ENCODE measurements at places on chromosomes 11 and 22. TPM values are rescaled to one million over a fixed set of nuclear protein-coding genes. Genes with fewer than 3 reads are reported as not detected.

DNA sequence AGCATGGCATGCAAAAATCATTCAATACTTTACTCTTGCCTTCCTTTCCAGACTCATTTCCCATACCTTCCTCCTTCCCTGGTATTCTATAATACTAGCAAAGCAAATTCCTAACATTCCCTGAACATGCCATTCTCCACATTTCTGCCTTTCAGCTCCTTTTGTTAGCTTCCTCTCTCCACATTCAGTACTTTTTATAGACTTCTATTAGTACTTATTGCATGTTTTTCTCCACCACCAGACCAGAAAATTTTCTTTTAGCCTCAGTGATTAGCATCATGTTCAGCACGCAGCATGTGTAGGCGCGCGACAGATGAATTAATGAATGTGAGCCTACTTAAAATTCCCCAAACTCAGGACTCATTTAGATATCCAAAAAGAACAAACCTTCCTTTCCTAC, 935.3 kb downstream of the DLG2 start:
- no peak for DNase-seq

- no peak for DNase-seq
Observed at GRCh38 chr11:114988644-114989043, 310.3 kb downstream of the NXPE2 start.

GRCh38 chr11:46307785-46308341, 30.4 kb downstream of the CREB3L1 start:
- DNase-seq, result no peak

GRCh38 chr11:134882141-134882540, 470.1 kb upstream of the B3GAT1 start:
- no peak for DNase-seq

GRCh38 chr22:29635734-29636357, 32.4 kb downstream of the NF2 start:
- DNase-seq, result no peak

DNA sequence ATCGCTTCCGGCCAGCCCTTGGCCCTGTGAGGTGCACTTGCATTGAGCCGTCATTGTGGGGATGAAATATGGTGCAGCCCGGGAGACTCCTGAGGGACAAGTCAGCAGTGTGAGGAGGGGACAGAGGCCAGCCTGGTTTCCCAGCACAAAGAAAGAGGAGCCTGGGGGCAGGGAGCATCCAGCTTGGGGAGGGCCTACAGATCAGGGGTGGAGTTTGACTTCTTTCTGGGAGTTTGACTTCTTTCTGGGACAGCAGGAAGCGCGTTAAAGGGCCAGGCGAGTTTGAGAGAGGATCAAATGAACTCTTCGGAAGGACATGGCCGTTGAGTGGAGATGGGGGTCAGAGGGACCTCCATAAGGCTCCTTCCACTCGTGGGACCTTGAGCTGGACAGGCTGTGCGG, 91.9 kb downstream of the LRRC32 start:
- no peak for DNase-seq

GRCh38 chr22:21082248-21082647, 36.5 kb downstream of the LRRC74B start:
- no peak for DNase-seq

GRCh38 chr22:25282671-25283561, 63.5 kb downstream of the CRYBB2 start:
- DNase-seq, result no peak

- DNase-seq, result no peak
Observed at GRCh38 chr11:44885919-44886789, 64.5 kb downstream of the TP53I11 start.

DNA sequence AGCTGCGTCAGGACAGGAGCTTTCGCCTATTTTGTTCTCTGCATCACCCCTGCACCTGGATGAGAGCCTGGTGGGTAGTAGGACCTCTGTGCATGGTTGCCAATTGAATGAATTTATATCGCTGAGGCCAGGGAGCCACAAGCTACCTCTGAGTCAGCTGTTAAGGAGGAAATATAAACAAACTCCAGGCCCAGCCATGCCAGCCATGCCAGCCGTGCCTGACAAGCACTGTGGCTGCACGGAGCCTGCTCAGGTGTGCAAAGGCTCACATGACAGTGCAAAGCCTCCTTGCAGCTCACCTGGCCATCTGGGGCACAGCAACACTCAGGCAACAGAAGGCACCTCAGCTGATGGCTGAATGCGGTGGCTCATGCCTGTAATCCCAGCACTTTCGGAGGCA, 33.7 kb upstream of the LINC01488 start:
- DNase-seq, result no peak

GRCh38 chr11:64570341-64570740, 20.7 kb upstream of the SLC22A12 start:
- no peak for DNase-seq

GRCh38 chr11:133902506-133902905, 54.3 kb downstream of the IGSF9B start:
- no peak for DNase-seq

DNA sequence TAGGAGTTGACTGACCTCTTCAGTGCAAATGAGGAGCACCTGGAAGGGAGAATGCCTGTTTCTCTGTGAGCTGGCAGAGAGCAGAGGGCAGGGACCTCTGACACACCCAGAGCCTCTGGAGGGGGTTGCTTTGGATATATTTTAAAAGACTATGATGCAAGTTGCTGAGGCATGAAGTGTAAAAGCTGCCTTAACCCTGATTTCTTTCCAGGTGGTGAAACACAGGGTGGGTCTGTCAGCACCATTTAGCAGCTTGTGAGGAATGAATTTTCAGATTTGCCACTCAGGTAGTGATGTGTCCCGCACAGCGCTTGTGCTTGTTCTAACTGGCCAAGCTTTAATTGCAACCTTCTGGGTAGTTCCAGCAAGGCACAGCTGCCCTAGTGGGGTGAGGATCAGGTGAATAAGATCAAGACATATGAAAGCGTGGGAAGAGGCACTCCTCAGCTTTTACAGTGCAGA, 90.2 kb downstream of the SWAP70 start:
- DNase-seq, result no peak

DNA sequence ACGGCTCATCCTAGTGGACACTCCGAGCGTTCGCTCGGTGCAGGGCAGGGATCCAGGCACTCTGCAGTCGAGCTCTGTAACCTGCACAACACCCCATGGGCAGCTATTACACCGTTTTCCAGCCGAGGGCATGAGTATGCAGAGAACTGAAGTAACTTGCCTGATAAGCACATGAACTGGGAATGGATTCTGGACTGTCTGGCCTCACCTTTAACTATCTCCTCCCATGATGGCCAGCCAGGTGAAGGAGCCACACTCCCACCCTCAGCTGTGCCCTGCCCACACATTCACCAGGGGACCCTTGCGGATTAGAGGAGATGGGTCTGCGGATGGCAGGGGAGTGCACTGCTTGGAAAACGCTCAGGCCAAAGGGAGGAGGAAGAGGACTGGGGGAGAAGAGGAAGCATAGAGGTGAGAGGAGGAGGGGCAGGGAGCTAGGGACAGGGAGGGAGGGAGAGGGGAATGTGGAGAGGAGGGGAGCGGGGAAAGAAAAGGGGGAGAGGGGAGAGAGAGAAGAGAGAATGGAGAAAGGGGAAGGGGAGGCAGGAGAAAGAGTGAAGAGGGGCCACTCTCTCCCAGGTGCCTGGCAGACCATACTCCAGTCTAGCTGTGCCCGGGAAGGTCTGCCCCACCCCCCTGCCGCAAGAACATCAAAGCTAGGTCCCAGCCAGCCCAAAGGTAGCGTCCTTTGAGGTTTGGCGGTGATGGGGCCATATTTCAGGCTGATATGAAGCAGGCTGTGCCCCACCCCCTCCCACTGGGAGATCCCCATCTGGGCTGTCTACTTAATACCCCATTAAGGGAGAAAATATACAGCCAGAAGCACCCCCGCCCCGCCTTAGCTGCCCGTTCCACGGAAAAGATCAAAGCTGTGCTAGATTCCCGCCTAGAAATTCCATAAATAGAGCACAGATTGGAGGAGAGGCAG, 33.2 kb upstream of the TCF20 start:
- DNase-seq, result no peak

GRCh38 chr22:40853961-40854360, 2.5 kb downstream of the ST13 start:
- DNase-seq, result no peak

- DNase-seq, result no peak
Observed at GRCh38 chr11:1767399-1768140, 3.8 kb upstream of the CTSD start.

DNA sequence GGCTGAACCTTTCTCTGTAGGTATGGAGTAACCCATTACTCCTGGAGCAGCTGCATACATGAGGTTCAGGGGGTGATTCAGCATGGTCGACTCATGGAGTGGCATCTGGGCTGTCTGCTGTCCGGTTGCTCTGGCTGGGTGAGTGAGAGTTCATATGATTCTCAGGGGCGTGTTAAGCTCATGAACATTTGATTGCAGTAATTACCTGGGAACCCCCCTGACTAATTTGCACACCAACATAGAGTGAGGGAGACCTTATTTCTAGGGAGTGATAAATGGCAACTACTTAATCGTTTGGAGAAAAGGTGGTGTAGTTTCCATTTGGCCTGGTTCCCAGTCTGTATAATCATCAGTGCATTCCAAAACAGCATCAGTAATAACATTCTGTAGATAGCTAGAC, 661.9 kb downstream of the ETS1 start:
- DNase-seq, result no peak

DNA sequence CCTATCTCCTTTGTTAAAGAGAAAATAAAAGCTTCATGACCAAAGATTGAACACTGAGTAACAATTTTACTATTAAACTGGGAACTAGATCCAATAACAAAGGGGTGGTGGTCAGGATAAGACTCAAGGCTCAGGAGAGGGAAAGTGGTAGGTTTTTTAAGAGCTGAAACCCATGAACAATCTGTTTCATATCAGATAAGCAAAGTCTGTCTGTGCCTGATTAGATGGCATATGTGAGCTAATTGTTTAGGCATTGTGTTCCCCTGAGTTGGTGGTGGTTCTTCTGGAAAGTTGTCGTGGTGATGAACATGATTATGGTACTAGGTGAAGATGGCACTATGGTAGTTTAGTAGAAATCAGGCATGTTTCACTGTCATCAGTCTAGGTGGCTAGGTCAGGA, 24.4 kb downstream of the USP47 start:
- no peak for DNase-seq

DNA sequence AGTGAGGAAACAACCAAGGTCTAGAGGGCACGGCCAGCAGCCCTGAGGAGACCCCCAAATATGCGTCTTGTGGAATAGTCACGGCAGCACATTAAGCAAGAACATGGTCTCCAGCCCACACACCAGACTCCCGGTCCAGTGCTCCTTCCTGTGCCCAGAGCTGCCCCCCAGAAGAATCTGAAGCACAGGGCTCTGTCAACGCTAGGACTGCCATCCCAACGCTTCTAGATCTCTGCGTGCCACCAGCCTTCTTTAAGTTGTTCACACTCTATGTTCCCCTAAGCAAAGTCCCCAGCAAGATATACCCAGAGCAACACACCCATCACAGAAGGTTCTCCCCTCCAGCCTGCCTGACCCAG, 3.5 kb upstream of the SEC14L2 start:
- no peak for DNase-seq

DNA sequence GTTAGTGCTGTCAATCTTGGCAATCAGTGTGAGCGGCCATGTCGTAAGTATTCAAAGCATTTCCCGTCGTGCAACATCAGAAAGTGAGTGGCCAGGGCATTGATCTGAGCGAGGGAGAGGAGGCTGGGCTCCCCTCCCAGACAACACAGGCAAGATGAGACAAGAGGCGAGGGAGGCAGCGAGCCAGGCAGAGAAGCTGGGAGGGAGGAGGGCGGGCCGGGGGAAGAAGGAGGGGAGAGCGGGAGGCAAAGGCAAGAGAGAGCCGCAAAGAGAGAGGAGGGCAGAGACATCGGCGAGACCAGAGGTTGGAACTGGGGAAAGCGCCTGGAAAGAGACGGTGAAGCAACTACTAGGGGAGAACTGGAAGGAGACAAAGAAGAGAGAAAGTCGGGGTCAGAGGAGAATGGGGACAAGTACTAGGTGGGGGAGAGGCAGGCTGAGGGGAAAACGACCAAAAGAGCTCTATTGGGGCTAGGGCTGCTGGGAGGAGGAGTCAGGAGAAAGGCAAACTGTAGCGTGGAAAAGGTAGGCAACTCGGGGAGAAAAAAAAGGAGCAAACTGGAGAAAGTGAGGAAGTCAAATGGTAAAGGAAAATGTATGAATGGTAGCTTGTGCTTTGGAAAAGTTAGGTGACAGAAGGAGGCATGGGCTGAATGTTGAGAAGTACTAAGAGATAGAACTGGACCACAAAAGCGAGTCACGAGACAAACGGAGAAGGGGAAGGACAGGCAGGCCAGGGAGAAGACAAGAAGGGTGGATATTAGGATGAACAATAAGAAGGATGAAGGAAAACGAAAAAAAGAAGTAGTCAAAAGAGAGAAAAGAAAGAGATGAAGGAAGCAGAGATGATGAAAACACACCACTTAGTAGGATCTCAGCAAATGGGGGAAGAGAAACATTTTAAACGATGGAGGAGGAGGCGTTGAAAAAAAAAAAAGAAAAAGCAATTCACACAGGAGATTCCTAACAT, 130.5 kb upstream of the C11orf58 start:
- no peak for DNase-seq

GRCh38 chr11:133895061-133895479, 49.8 kb upstream of the SPATA19 start:
- no peak for DNase-seq

DNA sequence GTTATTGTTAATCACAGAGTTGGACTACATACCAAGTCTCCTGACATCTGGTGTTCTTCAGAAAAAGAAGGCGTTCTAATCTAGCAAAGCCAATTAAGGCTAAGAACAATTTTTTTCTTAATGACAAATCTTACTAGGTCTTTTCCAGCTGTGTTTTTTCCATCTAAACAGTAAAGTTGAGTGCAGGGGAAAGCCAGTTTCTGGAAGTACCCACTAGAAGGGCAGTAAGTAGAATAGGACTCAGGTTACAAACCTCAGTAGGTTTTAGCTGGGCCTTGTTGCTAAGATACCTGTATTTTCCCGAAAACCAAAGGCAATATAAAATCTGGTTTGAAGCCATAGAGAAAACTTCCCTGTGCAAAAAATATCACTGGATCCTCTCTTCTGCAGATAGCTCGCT, 351.9 kb downstream of the ETS1 start:
- DNase-seq, result no peak

GRCh38 chr11:14451825-14452224, 47.8 kb downstream of the COPB1 start:
- DNase-seq, result no peak

CARD16 gene
- 52.3 TPM for total RNA-seq

C11orf97 gene
- total RNA-seq, result not detected

CLMP gene
- total RNA-seq, result 0.09 TPM

ACR gene
- not detected for total RNA-seq

PGM2L1 gene
- total RNA-seq, result 8.6 TPM

DAGLA gene
- 0.19 TPM for total RNA-seq

C1QTNF5 gene
- not detected for total RNA-seq

RAB36 gene
- total RNA-seq, result 0.46 TPM

RASD2 gene
- total RNA-seq, result not detected

SYCE3 gene
- total RNA-seq, result not detected

OR6X1 gene
- total RNA-seq, result not detected

BRSK2 gene
- total RNA-seq, result 1.5 TPM

MS4A4E gene
- 1.0 TPM for total RNA-seq

MRGPRE gene
- total RNA-seq, result not detected

MFNG gene
- total RNA-seq, result 296 TPM

TMEM258 gene
- total RNA-seq, result 96.0 TPM

EIF3F gene
- total RNA-seq, result 400 TPM

All from T-cell (primary cell).